Vagina (tissue), 2 donors: ENCODE measurements at places on chromosomes 6 and 20. TPM values are rescaled to one million over a fixed set of nuclear protein-coding genes. Genes with fewer than 3 reads are reported as not detected.

DNA sequence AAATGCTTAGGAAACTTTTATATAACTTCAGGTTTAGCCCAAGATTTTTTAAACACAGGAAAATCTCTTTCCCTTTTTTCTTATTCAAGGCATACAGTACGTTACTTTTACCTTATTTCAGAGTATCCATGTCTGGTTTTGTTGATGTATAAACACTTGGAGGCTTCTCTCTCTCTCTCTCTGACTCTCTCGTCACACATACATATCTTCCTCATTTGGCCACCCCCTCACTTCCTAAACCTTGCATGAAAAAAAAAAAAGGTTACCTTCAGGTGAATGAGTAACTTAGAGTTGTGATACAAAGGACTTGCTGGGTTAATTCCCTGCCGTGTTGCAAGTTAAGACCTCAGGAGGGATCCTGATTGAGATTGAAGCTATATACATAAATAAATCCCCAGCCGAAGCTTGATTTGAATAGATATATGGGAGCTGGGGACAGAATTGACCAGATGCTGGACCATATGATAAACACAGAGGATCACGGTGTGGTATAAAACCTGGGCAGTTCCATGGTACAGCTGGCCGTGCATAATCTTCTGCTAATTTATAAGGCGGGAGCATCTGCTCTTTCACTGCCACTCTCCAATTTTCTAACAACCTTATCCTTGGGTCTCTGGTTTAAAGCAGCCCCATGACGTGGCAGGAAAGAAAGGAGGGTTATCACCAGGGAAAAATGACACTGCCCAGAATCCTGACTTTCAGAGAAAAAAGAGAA lies 55.1 kb upstream of the IL20RA start:
- DNase-seq = no peak
- no peak overlapping the region for H3K4me3 ChIP-seq
- H3K36me3 ChIP-seq = no peaks in the 10 kb centered on the region
- H3K27me3 ChIP-seq = no peaks in the 10 kb centered on the region

GRCh38 chr20:45308117-45308778 lies at the start of gene MATN4:
MATN4 (minus strand) TSS chr20:45308299; CDS start chr20:45305582, 2,717 bp downstream.
- no peaks in the 10 kb centered on the region for H3K36me3 ChIP-seq
- H3K27ac ChIP-seq = no peak within 1 kb of the TSS
- peaks cover 18% of the 10 kb centered on the region for H3K4me1 ChIP-seq
- DNase-seq = no peak
- H3K27me3 ChIP-seq = no peaks in the 10 kb centered on the region

DNA sequence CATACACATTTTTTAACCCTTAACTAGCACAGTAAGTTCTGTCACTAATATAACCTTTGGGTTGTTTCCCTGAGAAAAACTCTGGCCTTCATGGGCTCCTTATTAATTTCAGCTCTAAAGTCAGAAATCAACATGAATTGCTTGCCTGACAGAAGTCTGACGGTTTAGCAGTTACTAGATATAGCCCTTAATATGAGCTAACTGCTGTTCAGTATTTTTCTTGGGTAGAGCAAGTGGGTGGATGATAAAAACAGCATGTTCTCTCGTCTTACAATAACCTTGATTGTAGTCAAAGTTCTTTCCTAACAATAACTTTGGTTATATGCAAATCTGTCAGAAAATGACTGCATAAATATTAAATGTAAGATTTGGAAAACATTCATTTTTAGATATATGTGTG lies 81.0 kb downstream of the SH3BGRL2 start:
- H3K36me3 ChIP-seq = no peaks in the 10 kb centered on the region
- H3K4me1 ChIP-seq = no peaks in the 10 kb centered on the region
- H3K27me3 ChIP-seq = no peaks in the 10 kb centered on the region

GRCh38 chr6:7692453-7692784 lies 33.5 kb upstream of the BMP6 start:
- no peak overlapping the region for H3K27ac ChIP-seq
- no peak overlapping the region for H3K4me3 ChIP-seq
- no peaks in the 10 kb centered on the region for H3K4me1 ChIP-seq
- H3K36me3 ChIP-seq = no peaks in the 10 kb centered on the region
- no peak for DNase-seq

TAGAP gene
- 8.1 TPM for total RNA-seq
